SJSA1 (cell line): ENCODE measurements at places on chromosomes 7 and 10.

GRCh38 chr10:132687181-132687892, 98.6 kb downstream of the NKX6-2 start:
- H3K27me3 ChIP-seq: no peaks in the 10 kb centered on the region
- peaks cover 26% of the 10 kb centered on the region for H3K4me1 ChIP-seq
- H3K27ac ChIP-seq: no peak overlapping the region
- H3K4me3 ChIP-seq: no peak overlapping the region

DNA sequence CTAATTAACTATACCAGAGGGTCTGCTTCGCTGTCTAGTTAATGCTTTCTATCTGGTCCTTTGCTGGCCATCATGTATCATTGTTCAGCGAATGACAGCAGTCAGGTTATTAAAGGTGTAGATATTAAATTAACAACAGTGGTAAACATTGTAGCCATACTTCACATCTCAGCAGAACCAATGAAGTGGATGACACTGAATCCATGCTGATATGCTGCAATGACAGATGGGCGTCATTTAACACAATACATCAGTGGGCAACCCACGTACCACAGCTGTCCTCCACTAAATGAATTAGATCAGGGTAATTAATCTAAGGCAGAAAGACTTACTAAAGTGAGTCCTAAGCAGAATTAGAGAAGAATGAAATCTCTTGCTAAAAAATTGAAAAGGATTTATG, 767.2 kb downstream of the NXPH1 start:
- H3K4me1 ChIP-seq: no peaks in the 10 kb centered on the region
- no peak for DNase-seq
- H3K27me3 ChIP-seq: no peaks in the 10 kb centered on the region
- H3K36me3 ChIP-seq: no peaks in the 10 kb centered on the region

DNA sequence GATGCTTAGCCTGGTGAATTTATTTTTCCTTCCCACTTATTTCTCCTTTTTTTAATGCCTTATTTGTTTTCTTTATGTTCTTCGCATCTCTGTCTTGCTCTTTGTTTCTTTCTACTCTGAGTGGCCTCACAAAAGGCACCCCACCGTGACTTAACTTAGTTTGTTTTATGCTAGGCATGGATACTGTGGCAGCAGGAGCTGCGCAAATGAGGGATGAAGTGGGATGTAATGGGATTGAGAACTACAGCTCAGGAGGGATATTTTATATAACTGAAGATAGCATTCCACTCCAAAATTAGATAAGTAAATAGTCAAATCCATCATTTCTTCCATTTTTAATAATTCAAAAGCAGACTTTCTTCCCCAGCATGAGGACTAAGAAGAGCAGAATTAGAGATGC, 1.7 kb upstream of the CACNA2D1 start:
- peaks cover 8% of the 10 kb centered on the region for H3K36me3 ChIP-seq
- no peak overlapping the region for H3K27ac ChIP-seq
- no peak overlapping the region for H3K4me3 ChIP-seq
- no peak for DNase-seq
- no peaks in the 10 kb centered on the region for H3K27me3 ChIP-seq

DNA sequence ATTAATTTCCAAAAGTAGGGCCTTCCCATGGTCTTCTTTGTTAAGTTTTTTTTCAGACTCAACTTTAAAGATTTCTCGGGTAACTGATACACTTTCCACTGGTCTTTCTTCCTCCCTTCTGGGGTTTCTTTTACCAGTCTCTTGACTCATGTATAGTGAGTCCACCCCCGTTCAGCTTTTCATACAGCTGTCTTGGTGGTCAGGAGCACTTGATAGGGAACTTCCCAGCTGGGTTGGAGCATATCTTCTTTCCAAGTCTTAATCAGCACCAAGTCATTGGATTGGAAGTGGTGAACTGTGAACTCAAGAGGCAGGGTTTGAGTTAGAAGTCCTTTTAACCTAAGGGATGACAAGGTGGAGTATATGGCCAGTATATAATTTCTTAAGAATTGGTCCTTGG, 29.2 kb upstream of the ELOVL3 start:
- H3K4me3 ChIP-seq: no peak overlapping the region
- H3K4me1 ChIP-seq: no peaks in the 10 kb centered on the region
- H3K27me3 ChIP-seq: 0 out of 2 replicates have a peak, but pooled peaks cover 2% of the 10 kb centered on the region
- DNase-seq: no peak
- H3K36me3 ChIP-seq: no peaks in the 10 kb centered on the region
- no peak overlapping the region for H3K27ac ChIP-seq

DNA sequence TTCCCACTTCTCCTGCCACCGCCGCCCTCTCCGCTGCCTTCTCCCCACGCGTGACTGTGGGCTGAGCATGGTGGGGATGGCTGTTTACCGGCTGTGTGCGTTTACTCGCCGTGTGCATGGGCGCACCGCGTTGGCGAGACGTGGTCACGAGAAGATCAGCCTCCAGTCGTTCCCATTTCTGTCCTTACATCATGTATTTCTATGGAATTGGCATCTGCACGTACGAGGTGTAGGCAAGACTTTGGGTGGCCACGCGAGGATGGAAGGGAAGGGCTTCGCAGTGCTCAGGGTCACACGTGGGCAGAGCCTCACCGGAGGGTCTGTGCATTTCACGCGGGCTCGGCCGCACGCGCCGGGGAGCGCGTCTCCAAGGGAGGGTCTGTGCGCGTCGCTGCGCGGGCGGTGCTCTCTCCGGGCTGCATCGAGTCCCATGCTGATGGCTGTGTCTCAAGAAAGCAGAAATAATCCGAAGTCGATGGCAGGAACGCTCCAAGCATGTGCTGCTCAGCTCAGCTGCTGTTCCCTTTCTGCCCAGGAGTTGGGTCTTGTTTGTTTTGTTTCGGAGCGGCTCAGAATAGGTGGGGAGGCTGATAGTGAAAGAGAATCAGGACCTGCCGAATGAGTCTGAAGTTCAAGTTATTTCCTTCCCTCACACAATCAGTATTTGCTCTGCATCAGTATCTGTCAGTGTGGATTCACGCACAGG, 973 bp downstream of the CAMK1D start:
- no peak overlapping the region for H3K27ac ChIP-seq
- H3K36me3 ChIP-seq: peaks cover 4% of the 10 kb centered on the region; the same call in 1 of the 2 replicates

- H3K27ac ChIP-seq: no peak overlapping the region
- H3K4me1 ChIP-seq: no peaks in the 10 kb centered on the region
- H3K36me3 ChIP-seq: no peaks in the 10 kb centered on the region
- DNase-seq: no peak
- H3K27me3 ChIP-seq: no peaks in the 10 kb centered on the region
- no peak overlapping the region for H3K4me3 ChIP-seq
These were observed 5.5 kb upstream of the LRGUK start for GRCh38 chr7:134121632-134122139.

- H3K27ac ChIP-seq: no peak overlapping the region
- H3K36me3 ChIP-seq: no peaks in the 10 kb centered on the region
These were observed 23.0 kb upstream of the IGFBP3 start for GRCh38 chr7:45944058-45944457.

GRCh38 chr7:130423501-130424037, 17.2 kb downstream of the CEP41 start:
- peaks cover 13% of the 10 kb centered on the region; the same call in 1 of the 2 replicates for H3K36me3 ChIP-seq
- no peak overlapping the region for H3K27ac ChIP-seq
- H3K27me3 ChIP-seq: no peaks in the 10 kb centered on the region
- H3K4me3 ChIP-seq: no peak overlapping the region
- peaks cover 19% of the 10 kb centered on the region for H3K4me1 ChIP-seq
- no peak for DNase-seq

DNA sequence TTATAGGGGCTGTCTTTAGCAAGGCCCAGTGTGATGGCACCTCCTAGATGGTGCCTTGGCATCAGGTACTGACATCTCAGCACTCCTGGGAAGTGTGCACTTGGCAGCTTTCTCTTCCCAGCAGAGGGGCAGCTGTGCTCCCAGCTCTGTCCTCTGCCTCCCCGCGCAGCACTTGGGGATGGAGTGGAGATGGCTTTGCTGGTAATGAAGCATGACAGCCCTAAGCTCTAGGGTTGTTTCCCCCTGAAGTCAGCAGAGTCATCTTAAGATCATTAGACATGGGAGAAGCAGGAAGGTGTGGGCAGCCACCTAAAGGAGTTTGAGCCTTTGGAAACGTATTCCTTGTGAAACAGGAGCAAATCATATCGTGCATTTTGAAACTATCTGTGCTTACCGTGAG, 46.7 kb downstream of the HTRA1 start:
- no peaks in the 10 kb centered on the region for H3K36me3 ChIP-seq
- no peak overlapping the region for H3K4me3 ChIP-seq
- no peaks in the 10 kb centered on the region for H3K27me3 ChIP-seq
- H3K4me1 ChIP-seq: peaks cover 6% of the 10 kb centered on the region

DNA sequence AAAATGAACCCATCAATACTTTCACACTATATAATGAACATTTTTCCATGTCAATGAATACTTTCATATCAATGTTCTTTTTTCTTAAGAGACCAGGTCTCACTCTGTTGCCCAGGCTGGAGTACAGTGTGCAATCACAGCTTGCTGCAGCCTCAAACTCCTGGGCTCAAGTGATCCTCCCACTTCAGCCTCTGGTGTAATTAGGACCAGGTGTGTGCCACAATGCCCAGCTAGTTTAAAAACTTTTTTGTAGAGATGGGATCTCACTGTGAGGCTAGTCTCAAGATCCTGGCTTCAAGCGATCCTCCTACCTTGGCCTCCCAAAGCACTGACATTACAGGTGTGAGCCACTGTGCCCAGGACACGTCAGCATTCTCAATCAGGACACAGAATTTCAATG, 85.2 kb downstream of the SH3PXD2A start:
- H3K4me3 ChIP-seq: no peak overlapping the region
- peaks cover 17% of the 10 kb centered on the region for H3K4me1 ChIP-seq
- H3K27ac ChIP-seq: no peak overlapping the region

DNA sequence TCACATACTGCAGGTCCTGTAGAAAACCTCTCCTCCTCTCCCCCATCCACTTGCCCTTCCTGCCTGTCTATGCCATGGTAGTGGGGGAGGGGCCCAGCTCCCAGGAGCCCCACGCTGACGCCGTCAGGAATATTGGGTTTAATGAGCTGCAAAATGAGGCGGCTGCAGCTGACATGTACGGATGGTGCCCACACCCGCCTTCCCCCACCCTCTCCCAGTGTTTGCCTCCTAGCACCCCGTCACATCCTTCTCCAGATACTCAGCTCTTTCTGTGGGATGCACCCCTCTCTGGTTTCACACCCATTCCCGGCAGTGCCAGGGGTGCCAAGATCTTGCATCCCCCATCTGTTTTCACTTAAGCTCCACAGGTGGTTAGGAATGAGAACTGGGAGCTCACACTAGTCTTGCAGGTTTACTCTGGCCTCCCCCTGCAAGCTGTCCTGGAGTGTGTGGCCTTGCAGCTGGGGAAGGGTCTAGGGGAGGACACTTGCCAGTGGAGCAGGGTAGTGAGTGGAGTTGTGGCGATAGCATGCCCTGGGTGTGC, 26.1 kb downstream of the GBX1 start:
- no peaks in the 10 kb centered on the region for H3K27me3 ChIP-seq
- no peaks in the 10 kb centered on the region for H3K4me1 ChIP-seq
- H3K4me3 ChIP-seq: no peak overlapping the region
- H3K27ac ChIP-seq: no peak overlapping the region
- H3K36me3 ChIP-seq: peaks cover 15% of the 10 kb centered on the region

DNA sequence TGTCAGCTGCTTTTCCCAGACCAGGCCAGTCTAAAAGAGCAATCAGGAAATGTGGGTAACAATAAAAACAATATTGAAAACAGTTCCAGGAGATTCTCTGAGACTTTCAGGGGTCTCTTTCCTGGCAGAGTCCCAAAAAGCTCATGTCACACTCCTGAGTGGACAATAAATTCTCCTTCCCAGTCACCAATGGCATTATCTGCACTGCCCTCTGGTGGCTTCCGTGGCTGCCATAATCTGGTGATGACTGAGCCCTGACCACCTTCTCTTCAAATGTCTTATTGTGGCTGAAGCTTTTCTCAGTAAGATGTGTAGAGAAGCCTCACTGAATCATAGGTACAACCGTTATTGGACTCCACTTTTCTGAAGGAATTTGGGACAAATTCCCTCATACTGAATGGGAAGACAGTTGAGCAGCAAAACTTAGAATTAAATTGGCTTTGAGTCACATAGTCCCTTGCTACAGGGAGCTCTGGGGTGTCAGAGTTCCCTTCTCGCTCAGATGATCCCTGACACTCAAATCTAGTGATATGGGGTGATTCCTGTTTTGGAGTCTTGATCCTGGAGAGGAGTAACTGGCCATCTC, 24.4 kb upstream of the ASAH2 start:
- H3K36me3 ChIP-seq: no peaks in the 10 kb centered on the region
- no peak overlapping the region for H3K4me3 ChIP-seq
- H3K27ac ChIP-seq: no peak overlapping the region
- DNase-seq: peak; percentile 36
- H3K27me3 ChIP-seq: peaks cover 6% of the 10 kb centered on the region

DNA sequence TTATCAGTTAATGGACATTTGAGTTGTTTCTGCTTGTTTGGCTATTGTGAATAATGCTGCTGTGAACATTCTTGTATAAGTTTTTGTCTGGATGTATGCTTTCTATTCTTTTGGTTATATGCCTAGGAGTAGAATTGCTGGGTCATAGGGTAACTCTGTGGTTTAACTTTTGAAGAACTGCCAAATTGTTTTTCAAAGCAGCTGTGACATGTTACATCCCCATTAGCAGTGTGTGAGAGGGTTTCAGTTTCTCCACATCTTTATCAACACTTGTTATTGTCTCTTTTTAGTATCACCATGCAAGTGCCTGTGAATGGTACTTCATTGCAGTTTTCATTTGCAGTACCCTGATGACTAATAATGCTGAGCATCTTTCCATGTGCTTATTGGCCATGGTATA, 2.1 kb upstream of the NDUFB8 start:
- peaks cover 16% of the 10 kb centered on the region for H3K36me3 ChIP-seq
- no peak for DNase-seq
- peaks cover 23% of the 10 kb centered on the region for H3K4me1 ChIP-seq
- H3K27ac ChIP-seq: no peak overlapping the region

DNA sequence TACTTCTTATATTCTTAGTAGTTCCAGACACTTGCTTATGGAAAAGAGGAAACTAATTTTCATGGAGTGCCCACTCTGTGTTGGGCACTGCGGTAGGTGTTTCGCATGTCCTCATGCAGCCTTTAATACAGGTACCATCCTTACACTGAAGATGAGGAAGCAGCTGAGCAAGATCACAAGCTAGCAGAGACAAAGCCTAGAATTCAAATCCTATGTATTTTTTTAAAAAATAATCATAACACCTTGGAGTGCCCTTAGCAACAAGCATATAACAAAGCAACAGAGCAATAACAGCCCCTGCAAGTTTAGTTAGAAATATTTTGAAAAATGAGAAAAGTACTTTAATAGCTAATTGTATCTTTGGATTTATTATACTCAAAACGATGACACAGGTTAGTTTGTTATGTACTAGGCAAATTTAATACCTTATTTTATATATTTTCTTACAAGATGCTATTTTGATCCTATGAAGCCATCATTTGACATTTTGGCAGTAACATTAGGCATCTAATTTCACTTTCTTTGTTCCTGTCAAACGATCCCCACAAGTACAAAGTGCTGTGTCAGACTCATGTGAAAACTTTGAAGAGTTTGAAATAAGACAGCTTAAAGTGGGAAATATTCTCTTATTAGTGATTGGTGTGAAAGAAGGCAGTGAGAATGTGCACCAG, 245.8 kb downstream of the CDK14 start:
- H3K4me3 ChIP-seq: no peak overlapping the region
- H3K36me3 ChIP-seq: peaks cover 4% of the 10 kb centered on the region; the same call in 1 of the 2 replicates
- no peak for DNase-seq
- no peaks in the 10 kb centered on the region for H3K27me3 ChIP-seq
